SW 1271 (cell line): ENCODE measurements at places on chromosomes 7 and 10.

- no peak for DNase-seq
Measured at GRCh38 chr10:50232261-50232639, 19.1 kb downstream of the ASAH2 start.

GRCh38 chr7:1845536-1846311 is 175.6 kb downstream of the ELFN1 start:
- DNase-seq, result no peak

- DNase-seq, result no peak
Measured at GRCh38 chr7:68587599-68587998, 1010.7 kb upstream of the AUTS2 start.

- no peak for DNase-seq
Measured at GRCh38 chr10:33122014-33122809, 164.2 kb upstream of the ITGB1 start.

DNA sequence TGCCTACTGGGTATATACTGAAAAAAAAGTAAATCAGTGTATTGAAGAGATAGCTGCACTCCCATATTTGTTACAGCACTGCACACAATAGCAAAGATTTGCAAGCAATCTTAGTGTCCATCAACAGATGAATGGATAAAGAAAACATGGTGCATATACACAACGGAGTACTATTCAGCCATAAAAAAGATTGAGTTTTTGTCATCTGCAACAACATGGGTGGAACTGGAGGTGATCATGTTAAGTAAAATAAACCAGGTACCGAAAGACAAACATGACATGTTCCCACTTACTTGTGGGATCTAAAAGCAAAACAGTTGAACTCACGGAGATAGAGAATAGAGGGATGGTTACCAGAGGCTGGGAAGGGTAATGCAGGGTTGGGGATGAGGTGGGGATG is 34.2 kb upstream of the FAM171A1 start:
- DNase-seq, result no peak

DNA sequence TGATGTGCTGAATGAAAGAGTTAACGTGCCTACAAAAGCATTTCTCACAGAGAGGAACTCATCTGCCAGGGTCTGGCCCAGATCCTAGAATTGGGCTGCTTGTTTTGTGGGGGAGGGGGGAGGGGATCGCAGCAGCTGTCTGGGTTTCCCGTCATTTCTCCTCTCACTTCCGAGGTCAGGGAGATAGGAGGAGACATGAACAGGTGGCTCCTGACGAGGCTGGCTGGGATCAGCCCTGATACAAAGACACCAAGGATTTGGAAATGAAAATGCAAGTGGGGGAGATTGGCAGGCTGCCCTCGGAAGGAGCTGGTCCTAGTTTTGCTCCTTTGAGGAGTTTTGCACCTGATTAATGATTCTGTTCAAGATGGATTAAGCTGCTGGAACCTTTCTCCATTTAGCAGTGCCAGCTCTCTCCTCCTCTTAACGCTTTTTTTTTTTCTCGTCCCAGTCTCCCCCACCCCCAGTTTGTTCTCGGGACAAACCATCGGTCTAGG is 86.8 kb upstream of the KMT2C start:
- no peak for DNase-seq

- DNase-seq, result no peak
Measured at GRCh38 chr10:109411917-109412316, 511.4 kb downstream of the XPNPEP1 start.

GRCh38 chr7:140501966-140502365 is 22.7 kb upstream of the MKRN1 start:
- DNase-seq, result no peak

DNA sequence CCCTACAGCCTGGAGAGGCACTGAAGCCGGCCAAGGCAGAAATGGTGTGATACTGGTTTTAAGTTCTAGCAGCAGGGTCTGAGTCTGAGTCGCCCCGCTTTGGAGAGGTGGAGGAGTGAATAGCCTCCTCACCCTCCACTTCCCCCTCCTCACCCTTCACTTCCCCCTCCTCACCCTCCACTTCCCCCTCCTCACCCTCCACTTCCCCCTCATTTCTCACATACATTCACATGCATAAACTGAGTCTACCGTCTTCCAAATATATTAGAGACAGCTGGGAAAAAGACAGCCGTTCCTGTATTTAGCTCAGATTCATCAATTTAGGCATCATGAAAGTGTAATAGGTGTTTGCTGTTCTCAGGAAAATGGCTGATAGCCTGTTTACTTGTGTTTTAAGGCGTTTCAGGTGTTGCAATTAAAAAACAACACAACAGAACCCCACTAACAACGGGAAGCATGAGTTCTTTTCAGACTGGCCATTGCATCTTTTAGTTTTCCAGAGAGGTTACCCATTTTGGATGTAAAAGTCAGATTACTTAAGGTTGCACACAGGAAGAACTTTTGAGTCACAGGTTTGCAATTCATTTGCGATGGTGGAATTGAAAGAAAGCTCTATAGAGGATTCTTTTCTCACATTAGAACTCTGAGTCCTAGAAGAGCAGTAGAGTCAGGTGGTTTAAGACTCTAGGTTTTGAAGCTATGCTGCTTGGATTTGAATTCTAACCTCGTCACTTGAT is 861 bp downstream of the NRBF2 start:
- DNase-seq, result no peak

DNA sequence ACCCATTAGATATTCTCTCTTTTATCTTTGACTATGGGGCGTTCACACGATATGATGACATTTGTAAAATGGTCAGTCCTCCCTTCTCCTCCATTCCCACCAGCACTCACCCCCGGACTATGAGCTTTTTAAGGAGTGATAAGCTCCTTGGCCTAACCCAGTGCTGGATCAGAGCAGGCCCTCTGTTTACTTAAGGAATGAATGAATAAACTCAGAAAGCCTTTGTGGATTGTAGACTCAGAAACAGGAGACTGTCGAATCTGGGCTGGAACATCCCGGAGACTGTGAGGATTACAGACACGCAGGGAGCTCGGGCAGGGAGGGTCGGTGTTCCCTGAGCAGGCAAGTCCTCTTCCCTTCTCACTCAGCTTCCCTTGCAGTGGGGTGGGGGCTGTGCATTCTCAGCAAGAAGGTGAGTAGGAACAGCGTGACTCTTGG is 6.8 kb upstream of the ZCCHC24 start:
- no peak for DNase-seq
